ENCODE measurements at places on chromosomes 2 and 18.
A peak's percentile ranks its signal among the peaks of the same experiment; 100 is the strongest.

GRCh38 chr2:10920764-10921388 lies 9.1 kb downstream of the KCNF1 start:
- no peak for DNase-seq

- no peak for DNase-seq
Observed at GRCh38 chr2:37471994-37472393, 127.6 kb downstream of the QPCT start.

DNA sequence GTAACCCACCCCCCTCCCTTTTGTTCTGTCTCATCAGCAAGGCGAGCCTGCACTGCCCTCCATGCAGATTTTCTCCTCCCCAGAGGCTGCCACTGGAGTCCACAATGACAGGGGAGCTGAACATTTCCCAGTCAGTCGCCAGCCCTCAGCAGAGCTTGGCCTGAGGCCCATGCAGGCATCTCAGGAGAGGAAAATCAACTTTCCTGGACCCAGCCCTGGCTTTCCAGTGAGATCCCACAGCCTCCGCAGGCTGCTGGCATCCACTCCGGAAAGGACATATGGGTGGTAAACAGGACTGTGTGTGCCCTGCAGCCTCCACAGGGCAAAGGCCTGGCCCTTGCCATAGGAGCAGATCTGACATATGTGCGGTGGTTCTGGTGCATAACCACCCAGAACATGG lies 253.8 kb downstream of the TNS1 start:
- no peak for DNase-seq

GRCh38 chr2:134623796-134624195 lies 95.0 kb downstream of the TMEM163 start:
- no peak for DNase-seq

DNA sequence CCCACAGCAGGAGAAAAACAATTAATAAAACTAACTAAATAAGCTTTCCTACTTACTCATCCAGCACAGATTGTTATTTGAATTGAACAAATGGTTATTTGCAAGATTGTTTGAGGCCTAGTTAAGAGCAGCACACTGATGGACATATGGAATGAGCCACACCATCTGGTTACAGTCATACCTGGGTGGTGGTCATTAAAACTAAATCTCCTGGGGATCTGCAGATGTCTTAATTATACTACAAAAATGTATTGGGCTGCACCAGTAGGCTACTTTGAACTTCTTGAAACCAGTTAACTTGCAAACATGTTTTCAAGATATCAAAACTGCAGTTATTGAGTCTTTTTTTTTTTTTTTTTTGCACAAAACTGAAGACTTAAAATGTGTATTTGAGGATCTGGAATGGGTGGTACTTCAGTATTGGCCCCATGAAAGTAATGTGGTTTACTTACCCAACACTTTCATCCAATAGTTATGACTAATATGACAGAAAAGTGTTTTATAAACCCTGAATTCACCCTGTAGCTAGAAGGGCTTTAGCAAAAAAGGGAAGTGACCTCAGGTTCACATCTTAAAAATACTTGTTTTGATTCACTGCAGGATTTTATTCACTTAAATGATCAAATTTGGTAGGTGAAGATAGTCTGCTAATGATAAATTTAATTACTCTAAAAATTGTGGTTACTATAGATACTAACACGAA lies 10.8 kb downstream of the AGFG1 start:
- no peak for DNase-seq

DNA sequence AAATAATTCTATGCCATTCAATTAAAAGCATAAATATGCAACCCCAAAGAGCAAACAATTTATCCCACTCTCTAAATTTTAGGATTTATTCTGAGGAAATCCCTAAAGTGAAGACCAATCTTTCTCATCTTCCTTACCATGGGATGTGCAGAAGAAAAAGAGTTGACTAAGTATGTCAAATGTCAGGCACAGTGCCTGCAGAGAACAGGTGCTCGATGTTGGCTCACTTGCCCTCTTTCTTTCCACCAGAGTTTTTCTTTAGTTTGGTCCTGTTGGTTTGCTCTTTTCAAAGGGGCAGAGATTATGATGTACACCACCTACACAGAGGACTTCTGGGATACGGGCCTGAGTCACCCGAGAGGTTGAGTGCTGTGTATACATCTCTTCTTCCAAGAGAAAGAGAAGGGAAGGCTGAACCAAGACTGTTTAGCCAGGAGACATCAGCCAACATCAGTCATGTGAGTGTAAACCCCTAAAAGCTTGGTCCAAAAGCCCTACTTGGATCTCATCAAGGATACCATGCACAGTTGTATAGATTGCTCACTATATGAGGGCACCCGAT lies 51.7 kb downstream of the SUMO1 start:
- no peak for DNase-seq

- no peak for DNase-seq
Observed at GRCh38 chr18:7537145-7537544, 30.0 kb upstream of the PTPRM start.

DNA sequence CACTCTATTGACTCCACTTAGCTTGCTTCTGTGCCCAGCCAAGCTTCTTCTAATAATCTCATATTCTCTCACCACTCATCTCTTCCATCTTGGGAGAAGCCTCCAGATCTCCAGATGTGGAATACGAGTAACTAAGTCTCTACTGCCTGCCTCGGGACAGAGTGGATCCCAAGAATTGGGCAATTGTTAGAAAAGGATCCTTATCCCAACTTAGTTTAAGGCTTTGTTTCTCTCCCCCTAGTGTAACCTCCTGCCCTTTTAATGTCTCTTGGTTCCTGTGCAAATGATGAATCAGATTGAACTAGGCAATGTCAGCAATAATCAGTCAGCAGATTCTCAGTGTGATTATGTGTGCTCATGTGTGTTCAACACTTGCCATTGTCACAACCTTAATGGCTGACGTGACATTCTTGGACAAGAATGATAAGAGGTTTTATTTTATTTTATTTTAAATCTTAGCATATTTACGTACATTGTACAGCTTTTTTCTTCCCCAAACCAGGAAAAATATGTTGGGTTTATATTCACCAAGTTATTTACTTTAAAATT lies 59.7 kb downstream of the MYO3B start:
- DNase-seq, result no peak

DNA sequence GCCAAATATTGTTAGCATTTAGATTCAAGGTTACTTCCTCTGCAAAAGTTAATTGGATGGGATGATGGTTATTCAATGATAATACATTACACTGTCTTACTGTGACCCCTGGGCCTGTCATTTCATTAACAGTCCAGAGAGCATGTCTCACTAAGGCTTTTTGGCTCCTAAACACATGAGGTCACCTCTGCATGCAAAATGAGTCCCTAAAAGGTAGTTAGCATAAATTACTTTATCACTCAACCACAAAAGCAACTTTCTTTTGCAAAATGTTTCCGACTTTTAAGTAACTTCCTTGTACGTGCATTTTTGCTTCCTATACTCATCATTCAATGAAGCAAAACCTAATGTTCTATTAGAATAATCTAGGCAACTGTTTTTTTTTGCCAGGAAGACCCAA lies 16.8 kb upstream of the AGFG1 start:
- DNase-seq, result no peak

DNA sequence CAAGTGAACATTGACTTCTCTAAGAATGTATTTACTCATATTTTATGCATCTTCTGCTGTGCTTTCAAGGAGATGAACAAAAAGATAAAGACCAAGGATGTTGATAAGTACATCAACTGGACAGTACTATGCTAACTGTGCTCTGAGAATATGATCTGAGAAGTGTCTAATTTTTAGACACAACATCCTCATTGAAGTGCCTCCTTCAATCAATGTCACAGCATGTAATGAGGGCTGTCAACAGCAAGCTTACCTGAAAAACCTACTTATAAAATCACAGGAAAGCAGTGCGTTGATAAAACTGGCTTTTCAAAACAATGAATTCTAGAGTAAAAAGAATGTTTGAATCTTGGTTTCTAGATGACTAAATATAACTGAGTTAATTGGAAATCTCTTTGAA lies 452.9 kb upstream of the DSEL start:
- DNase-seq, result no peak

DNA sequence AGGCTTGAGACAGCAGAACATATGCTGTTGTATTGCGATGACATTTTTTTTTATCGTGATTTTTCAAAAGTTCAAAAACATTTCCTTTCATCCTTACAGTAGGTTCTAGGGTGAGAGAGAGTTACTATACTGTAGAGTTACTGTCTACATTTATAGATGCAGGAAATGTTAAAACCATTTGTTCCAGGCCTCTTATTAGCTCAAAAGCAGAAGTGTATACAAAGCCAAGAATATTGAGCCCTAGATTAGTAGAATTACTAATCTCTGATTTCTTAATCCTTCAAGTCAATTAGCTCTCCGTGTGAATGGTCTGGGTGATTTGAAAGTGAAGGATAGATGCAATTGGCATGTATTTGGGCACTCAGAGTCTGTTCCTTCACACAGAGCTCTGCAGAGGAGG lies 73.1 kb downstream of the MAPRE2 start:
- DNase-seq, result no peak

DNA sequence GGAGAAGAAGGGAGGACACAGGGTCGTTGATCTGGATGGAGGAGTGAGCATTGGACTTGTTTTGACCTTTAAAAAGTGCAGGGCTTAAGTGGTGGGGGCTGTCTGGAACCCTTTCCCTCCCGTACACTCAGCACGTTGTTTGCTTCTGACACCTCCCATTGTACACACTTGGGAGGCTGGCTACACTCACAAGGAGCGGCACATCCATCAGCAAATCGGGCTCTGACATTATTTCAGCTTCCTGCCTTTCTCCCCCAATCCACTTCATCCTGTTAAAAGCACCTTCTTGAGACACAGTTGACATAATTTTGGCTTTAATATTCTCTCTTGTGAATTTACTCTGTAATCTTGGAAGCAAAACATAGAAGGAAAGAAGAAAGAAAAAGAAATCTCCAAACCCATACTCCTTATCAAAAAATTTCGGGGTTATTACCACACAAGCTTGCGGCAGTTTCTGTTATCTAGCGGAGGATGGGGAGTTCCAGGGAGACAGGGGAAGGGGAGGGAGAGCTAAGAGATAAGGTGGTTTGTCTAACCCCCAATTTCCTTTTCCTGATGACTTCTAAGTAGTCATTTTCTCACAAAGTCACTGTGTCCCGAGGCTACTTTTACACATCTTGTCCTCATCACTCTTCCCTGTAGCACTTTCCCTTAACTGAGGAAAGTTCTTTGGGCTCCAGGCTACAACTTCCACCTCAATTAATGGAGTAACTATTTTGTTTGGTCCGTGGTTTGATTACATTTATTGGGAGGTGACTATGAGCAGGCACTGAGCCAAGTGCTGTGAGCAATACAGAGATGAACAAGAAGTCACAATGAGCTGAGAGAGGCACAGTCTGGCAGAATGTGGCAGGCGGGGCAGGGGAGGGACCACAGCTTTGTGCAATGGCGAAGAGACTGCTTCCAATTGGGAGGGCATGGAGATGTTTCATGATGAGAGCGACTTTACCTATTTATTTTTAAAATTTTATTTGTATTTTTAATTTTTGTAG lies 240.1 kb upstream of the MEX3C start:
- no peak for DNase-seq

DNA sequence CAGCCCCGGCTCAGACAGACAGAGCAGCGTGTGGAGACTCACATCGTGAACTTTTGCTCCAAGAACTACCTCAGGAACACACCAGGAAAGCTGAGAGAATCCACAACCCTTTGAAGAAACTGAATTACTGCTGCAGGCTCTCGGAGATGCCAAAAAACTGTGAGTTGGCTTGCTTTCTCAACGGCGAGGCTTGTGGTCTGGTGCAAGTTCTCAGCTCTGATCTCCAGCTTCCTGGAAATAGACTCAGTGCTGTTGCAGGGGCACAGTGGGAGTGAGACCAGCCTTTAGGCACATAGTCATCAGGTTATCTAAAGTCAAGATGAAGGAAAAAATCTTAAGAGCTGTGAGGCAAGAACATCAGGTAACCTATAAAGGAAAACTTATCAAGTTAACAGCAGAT lies 273.7 kb upstream of the LRATD1 start:
- no peak for DNase-seq

DNA sequence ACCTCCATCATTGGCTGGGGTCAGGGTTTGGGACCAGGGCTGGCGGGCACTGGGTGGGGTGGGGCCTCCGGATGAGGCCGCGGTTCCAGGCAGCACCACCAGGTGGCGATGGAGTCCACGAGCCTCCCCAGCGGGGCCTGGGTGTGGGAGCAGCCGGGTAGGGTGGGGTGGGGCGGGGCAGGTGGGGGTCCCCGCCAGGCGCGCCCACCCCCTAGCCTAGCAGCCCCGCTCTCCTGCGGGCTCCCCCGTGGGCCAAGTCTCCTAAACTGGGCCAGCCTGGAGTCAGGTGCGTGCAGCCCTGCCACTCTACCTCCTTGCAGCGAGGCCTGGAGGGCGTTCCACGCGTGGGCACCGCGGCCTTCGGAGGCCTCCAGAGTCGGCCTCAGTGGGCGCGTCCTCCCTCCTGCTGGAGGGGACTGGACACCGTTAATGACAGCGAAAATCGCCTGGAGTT lies 187.5 kb downstream of the TWIST2 start:
- peak; percentile 18 for DNase-seq

- no peak for DNase-seq
Observed at GRCh38 chr2:238251986-238252385, 12.1 kb upstream of the HES6 start.

- DNase-seq, result no peak
Observed at GRCh38 chr2:10119027-10119325, 3.6 kb upstream of the RRM2 start.

- no peak for DNase-seq
Observed at GRCh38 chr2:232534940-232535651, 4.4 kb upstream of the CHRNG start.

DNA sequence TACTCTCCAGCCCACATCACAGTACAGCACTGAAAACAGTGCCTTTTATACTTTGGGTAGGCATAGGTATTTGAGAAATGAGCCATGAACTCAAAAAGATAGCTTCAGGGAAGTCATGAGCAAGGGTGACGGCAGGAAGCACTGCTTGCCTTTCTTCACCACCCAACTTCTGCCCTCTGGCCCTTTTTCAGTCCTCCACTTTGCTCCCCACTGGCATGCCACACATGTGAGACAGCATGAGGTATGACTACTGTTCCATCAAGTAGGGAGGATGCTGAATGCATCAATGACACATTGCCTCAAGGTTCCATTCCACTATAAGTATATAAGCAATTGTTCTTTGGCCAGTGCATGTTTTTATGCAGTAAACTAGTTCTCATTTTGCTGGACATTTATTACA lies 373.0 kb downstream of the NRXN1 start:
- no peak for DNase-seq
